Cerebellum (tissue), 4 donors: ENCODE measurements at places on chromosomes 7 and 10.

DNA sequence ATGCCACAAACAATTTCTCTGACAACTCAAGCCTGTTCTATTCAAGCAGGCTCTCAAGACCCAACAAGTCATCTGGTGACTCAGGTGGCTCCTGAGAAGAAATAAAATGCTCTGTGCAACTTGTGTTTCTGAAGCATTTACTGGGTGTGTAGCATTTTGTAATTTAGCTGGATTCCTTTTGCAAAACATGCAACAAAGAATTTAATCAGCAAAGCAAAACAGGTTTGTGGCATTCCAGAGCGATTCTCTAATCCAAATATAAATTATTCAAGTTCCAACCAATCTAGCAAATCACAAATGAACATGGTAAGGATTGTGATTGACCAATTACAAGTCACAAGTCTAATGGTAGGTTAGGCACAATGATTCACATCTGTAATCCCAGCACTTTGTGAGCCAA lies 39.8 kb upstream of the C10orf67 start:
- no peak for DNase-seq

DNA sequence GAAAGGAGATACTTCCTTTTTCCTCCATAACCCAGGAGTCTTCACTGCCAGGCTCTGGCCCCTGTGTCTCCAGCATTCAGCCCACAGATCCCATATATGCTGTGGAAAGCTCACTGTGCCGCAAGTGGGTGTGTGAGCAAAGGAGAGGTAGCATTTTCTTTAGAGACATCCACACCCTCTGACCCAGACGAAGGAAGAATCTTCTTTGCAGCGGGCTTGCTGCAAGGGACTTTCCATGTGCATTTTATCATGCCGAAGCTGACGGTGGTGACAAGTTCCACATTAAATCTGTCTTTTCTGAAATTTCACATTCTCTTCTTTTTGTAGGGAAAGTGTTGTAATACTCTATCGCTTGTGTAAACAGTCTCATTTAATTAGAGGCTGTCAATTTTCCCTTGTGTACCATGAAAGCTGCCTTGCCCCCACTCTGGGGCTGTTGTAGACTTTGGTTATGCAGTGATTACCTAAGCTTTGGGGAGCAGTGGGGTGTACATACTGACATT lies 409.5 kb downstream of the SUGCT start:
- DNase-seq, result no peak

DNA sequence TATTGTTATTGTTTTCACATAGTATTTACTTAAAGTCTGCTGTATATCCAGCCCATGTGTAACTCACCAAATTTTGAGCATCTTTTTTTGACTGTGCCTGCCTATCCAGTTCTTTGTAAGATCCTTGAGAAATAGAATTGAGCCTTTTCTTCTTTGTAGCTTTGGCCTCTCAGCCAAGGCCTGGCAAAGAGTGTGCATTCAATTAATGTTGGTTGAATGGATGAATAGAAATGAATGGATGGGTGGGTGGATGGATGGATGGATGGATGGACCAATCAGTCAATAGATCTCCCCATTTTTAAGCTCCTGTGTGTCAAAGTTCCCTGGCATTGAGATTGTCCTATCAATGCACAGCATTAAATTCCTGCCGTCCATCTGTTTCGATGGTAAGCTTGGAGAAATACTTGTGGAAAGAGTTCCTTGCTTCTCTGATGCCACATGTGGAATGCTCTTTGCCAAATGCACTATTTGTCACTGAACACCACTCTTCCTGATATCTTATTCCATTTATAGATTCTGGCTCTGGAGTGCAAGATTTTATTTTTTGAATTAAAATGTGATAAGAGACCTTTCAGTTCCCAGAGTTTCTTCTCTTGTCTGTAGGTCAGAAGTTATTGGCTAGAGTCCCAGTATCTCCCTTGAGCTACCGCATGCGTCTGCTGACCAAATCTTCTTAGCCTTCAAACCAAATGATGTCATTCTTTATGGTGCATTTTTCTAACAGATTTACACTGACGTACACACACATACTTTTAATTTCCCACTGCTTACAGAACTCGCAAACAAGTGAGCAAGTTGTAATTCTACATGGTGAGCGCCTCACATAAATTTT lies 20.7 kb upstream of the ADRB1 start:
- no peak for DNase-seq

- DNase-seq, result peak; percentile 77
These were observed 209.1 kb downstream of the CCSER2 start for GRCh38 chr10:84537447-84537931.

- DNase-seq, result no peak
These were observed 51.4 kb downstream of the BTAF1 start for GRCh38 chr10:91974960-91975359.

- DNase-seq, result no peak
These were observed 29.2 kb downstream of the GBX1 start for GRCh38 chr7:151138153-151138851.

- no peak for DNase-seq
These were observed 56.2 kb downstream of the HK1 start for GRCh38 chr10:69334302-69335062.

- no peak for DNase-seq
These were observed 3.7 kb downstream of the ANXA11 start for GRCh38 chr10:80201608-80202141.

- no peak for DNase-seq
These were observed 108.5 kb upstream of the TMEM168 start for GRCh38 chr7:112898432-112899290.

- DNase-seq, result no peak
These were observed 26.2 kb downstream of the MINDY4 start for GRCh38 chr7:30797176-30798040.

DNA sequence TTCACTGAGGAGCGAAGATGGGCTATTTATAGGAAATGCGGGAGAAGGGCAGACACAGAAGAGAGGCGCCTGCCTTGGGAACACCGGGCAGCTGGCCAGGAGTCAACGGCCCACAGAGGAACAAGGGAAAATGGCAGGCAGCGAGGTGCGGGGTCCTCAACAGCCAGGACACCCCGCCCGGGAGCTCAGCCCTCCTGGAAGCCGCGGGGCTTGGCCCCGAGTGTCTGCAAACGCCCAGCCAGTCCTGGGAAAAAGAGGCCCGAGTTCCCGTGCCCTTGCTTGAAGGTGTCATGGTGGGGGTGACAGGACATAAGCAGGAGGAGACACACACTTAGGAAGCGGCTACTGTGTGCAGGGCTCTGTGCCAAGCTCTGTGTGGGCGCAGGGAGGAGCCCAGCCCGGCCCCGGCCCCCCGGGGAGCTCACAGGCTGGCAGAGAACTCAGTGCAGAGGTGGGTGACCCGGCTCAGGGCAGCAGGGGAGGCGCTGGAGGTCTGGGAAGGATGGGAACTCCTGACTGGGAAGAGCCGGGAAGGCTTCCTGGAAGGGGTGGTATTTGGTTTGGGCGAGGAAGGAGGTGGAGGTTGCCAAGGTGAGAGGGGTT lies 79.9 kb downstream of the ELFN1 start:
- no peak for DNase-seq

GRCh38 chr7:124630395-124630794 lies 135.2 kb downstream of the GPR37 start:
- peak; percentile 9 for DNase-seq

GRCh38 chr10:93991596-93992284 lies 2.0 kb upstream of the PLCE1 start:
- DNase-seq, result no peak

- no peak for DNase-seq
These were observed 916 bp downstream of the VWA2 start for GRCh38 chr10:114239994-114240345.

DNA sequence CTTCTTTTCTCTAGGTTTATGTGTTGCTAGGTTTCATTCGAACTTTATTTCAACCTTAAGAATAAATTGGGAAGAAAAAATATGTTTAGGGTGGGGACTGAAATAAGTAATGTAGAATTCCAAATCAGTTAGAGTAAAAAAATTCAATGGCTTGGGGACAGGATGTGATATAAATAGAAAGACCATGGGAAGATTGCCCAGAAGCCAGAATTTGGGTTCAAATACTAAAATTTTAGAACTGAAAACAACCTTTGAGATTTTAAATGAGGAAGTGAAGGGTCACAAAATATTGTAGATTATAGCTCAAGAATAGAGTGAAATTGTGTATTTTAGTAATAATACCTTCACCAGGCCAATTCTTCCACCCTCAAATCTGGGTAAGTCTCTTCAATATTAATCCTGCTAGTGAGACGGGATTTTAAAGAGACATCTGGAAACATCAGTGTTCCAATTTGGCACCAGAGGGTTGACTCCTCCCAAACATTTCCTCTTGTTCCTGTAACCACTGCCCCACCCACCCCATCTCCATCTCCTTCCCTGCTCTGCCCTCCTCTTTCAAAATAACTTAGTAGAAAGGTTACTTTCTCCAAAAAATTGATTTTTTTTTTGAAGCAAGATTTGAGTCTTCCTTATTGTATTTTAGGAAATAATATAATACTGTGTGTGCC lies 51.3 kb upstream of the FAM3C start:
- DNase-seq, result no peak

- DNase-seq, result peak; percentile 70
These were observed 2.2 kb downstream of the STRIP2 start for GRCh38 chr7:129436335-129436923.

GRCh38 chr10:9823268-9823930 lies 1194.3 kb upstream of the CELF2 start:
- no peak for DNase-seq

DNA sequence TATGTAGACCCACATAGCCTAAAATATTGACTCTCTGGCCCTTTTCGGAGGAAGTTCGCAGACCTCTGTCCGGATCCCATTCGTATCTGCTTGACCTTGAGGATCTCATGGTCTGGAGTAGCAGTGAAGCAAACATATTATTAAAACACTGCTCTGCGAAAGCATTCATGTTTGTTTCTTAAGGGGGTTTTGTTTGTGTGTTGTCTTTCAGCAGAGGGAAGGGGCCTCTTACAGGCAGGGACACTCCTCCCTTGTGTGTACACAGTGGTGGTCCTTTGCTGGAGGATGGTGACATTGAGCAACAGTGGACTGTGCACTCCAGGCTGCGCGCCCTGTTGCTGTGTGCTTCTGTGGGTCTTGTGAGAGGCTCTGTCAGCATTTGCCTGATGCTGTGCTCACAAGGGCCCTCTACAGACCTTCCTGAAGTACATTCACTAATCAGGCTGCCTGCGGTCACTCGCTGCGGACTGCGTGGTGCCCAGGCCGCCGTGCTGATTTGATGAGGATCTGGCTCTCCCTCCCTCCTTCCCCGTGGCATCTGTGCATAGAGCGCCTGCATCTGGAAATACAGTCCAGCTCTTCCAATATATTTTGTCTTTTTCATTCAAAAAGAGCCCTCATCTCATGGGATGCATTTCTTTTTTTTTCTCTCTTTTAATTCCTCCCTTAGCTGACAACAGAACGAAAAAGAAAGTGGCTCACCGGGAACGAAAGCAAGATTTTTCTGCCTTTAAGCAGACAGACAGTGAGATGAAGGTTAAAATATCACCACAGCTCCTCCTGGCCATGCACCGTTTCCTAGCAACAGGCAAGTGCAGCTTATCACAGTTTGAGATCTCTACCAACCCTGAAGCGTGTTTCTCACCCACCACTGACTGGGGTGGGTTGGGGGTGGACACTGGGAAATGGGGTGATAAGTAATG lies 135.8 kb downstream of the CNNM2 start:
- peak; percentile 74 for DNase-seq

GRCh38 chr7:128029405-128029995 lies 1.7 kb downstream of the LRRC4 start:
- no peak for DNase-seq

GRCh38 chr7:73577627-73578341 lies 595 bp downstream of the TBL2 start:
- no peak for DNase-seq

DNA sequence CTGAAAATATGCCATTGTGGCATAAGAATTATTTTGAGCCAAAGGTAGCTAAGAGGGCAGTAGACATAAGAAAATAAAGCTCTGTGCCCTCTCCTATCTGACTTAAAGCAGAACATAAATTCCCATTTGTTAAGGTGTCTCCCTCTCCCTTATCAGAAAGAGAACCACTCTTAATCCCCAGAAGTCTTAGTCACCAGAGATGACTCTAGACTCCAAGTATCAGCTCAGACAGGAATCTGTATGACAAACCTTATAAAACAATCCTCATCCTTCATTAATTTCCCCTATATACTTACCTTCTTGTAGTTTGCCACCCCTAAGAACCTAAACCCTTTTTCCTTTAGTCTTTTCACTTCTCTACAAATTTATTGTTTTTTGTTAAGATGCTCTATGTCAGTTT lies 21.8 kb upstream of the PIP4K2A start:
- no peak for DNase-seq

- no peak for DNase-seq
These were observed 16.7 kb downstream of the DLG5 start for GRCh38 chr10:77909749-77910375.

- no peak for DNase-seq
These were observed 17.3 kb downstream of the NT5C2 start for GRCh38 chr10:103175580-103176285.

GRCh38 chr7:143892527-143893300 lies 9.3 kb downstream of the TCAF1 start:
- no peak for DNase-seq

DNA sequence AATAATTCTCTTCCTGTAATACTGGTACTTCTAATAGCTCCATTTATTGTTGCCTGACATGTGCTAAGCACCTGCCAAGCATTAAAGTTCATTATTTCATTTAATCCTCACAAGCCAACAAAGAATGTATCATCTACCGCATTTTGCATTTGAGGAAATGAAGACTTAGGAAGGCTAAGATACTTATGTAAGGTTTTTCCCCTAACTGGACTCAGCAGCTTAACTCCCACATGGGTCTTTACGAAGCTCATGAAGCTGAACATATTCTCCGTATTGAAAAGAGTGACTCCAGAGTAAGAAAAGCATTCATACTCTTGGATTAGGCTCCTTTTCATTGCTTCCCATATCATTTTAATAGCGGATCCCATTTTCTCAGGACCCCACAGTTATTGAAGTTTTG lies 155.7 kb upstream of the TMEM72 start:
- no peak for DNase-seq

DNA sequence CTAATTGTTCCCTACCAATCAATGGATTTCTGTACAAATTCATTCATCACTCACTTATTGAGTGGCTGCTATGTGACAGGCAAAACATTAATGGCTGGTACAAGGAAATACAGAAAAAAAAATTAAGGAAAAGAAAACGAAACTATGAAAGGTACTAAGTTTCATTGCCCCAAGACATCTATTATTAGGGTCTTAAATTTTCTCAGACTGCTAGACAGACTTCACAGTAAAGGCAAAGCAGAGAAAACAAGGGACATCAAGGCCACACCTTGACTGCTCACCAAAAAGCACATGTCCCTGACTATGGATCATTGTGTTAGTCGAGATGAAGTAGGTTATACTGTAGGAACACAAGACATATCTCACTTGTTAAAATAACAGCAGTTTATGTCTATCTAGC lies 36.5 kb downstream of the DGKI start:
- DNase-seq, result no peak
